Hepatic stellate cell (primary cell): ENCODE measurements at places on chromosomes 6 and 20.

GRCh38 chr6:134826889-134827737, 122.8 kb downstream of the ALDH8A1 start:
- peak; percentile 71 for DNase-seq

DNA sequence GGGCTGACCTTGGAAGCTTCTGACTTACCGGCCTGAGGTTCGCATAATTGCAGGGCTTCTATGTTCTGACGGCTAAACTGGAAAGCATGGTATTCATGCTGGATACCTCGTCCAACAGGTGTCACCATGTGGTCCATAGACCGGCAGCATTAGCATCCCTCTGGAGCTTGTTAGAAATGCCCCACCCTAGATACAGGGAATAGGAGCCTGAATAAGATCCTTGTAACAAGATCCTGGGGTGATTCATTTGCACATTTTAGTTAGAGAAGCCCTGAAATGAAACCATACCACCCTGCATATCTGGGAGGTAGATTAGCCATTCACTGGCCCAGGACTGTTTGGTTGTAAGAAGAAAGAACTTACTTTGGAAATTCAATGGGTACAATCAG, 77.7 kb downstream of the TMEM170B start:
- DNase-seq, result no peak

- no peak for DNase-seq
Measured at GRCh38 chr20:48832405-48832730, 4.6 kb upstream of the PREX1 start.

DNA sequence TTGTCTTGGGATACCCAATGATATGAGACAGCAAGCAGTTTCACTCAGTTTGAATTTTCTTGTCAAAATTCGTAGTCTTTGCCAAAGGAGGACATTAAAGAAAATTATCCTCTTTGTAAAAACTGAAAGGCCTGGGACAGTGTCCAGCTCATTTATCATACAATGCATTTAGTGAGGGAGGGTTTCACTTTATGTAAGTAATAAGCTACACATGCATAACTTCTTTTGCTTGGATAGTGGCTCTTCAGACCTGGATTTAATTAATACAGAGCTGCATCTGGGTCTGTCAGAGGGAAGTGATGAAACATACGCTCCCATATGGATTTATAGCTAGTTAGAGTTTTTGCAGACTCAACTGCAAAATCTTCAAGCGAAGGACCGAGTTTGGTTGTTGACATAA, 175.6 kb downstream of the PHACTR1 start:
- no peak for DNase-seq

GRCh38 chr6:2028457-2029038, 216.9 kb downstream of the GMDS start:
- no peak for DNase-seq

GRCh38 chr20:11041396-11041795, 367.6 kb upstream of the JAG1 start:
- no peak for DNase-seq

GRCh38 chr6:89184344-89184743, 32.8 kb downstream of the GABRR1 start:
- no peak for DNase-seq

DNA sequence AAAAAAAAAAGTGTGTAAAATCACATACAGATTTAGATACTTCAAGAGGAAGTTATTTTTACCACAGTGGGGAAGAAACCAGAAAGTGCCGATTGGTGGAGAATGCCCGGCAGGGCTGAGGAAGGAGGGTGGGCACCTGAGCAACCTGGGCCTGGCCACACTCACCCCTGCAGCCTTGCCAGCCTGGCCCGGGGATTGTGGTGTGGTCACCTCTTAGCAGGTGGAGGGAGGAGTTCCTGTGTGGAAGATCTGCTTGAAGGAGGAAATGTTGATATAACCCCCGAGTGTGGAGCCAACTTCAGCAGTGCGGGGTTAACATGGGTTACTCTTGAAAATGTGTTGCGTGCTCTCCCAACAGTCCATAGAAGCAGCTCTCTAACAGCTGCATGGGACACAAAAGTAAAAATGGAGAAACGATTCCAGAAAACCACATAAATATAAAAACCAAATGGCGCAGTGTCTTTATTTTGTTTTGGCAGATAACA, 14.7 kb downstream of the UST start:
- DNase-seq, result no peak

GRCh38 chr6:113719545-113719944, 137.6 kb upstream of the MARCKS start:
- peak; percentile 21 for DNase-seq

- peak; percentile 47 for DNase-seq
Measured at GRCh38 chr6:142374965-142375733, 73.3 kb downstream of the ADGRG6 start.

DNA sequence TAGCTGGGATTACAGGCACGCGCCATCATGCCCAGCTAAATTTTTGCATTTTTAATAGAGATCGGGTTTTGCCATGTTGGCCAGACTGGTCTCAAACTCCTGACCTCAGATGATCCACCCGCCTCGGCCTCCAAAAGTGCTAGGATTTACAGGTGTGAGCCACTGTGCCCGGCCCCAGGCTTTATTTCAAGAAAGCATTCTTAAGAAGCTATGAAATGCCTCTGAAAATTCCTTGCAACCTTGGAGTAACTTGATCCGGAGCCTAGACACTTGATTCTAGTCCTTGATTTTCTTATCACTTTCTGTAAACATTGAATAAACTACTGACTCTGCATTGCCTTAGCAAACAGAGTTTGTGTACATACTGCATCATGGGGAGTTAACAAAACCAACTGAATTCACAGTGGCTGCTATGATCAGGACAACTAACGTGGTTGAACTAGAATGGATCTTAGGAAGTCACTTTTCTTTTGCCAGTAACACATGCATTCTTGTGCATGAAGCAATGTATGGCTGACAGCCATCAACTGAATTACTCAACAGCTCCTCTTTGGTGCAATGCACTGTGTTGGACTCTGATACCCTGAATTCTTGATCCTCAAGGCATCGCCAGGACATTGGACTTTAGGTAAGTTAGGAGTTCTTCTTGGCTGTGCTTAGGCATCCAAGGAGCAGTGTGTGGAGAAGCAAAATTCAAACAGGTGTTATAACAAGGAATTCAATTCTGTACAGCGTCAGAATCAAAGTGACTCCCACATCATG, 102.8 kb upstream of the TMEM170B start:
- DNase-seq, result peak; percentile 43

DNA sequence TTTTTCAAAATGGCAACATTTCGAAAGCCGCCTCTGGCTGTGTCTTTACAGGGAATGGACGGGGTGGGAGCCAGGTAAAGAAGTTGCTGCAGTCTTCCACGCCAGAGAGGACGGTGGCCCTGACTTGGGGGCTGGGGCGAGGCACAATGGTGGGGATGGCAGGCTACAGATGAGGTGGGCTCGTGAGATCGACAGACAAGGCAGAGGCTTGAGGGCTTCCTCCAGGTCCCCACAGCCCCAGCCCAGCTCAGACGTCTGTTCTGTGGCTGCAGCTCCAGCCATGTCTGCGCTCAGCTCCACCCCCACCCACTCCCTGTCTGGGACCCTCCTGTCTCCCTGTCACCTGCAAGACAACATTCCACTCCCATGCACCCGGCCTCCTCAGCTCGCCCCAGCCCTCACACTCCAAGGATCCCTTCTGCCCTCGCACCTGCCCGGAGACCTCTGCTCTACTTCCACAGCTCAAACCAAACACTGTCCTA, 7.4 kb upstream of the C20orf144 start:
- no peak for DNase-seq

- no peak for DNase-seq
Measured at GRCh38 chr20:63942969-63943807, 13.0 kb downstream of the UCKL1 start.

GRCh38 chr6:34478796-34479195, 12.9 kb downstream of the PACSIN1 start:
- no peak for DNase-seq

- DNase-seq, result no peak
Measured at GRCh38 chr6:150777736-150778135, 87.8 kb upstream of the MTHFD1L start.

- peak; percentile 74 for DNase-seq
Measured at GRCh38 chr6:40936818-40937251, 102.2 kb downstream of the UNC5CL start.

GRCh38 chr20:34084227-34084923, 27.7 kb downstream of the EIF2S2 start:
- DNase-seq, result no peak

DNA sequence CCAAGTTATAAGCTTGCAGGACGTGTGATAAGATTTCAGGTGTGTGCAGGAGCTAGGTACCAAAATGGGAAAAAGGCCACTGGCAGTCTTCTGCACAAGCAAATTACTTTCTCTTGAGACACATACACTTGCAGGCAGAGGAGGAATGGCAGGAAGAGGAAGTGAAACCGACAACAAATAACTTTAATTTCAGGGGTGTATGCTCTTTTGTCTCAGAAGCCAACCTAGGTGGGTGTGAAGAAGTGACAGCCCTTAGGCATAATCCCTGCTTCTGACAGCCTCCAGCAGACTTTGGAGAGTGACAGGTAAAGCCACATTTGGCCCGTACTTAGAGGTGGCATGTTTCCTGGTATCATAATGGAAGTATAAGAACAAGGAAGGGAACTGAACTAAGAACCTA, 118.8 kb upstream of the TRAF3IP2 start:
- DNase-seq, result no peak

GRCh38 chr6:138692058-138692977, 81.3 kb upstream of the CCDC28A start:
- peak; percentile 88 for DNase-seq

GRCh38 chr20:2825761-2826160, 9.6 kb downstream of the TMEM239 start:
- no peak for DNase-seq

GRCh38 chr6:169035385-169036240, 218.0 kb downstream of the THBS2 start:
- DNase-seq, result peak; percentile 46

DNA sequence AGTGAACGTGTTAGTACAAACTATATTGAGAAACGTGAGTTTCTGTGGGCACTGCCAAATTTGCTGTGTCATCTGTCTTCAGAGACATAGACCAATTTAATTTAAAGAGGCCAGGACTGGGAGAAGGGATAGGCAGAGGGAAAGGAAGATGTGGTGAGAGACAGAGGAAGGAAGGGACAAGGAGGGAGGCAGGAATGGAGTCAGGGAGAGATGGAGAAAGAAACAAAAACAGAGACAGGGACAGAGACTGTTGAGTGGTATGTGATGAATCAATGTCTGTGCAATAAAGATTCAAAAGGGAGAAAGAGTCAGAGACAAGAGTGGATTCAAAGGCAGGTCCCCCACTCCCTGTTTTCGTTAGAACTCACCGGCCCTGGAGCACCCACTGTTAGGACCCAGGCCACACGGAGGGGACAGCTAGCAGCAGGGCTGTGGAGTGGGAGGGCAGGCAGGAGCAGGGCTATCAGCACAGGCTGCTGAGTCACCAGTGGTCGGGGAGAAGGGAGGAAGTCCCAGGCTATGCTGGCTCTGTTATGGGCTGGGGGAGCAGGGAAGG, 51.6 kb upstream of the CHD6 start:
- peak; percentile 10 for DNase-seq

- no peak for DNase-seq
Measured at GRCh38 chr20:48856130-48856529, 28.3 kb upstream of the PREX1 start.

- no peak for DNase-seq
Measured at GRCh38 chr6:161367472-161367871, 93.6 kb upstream of the AGPAT4 start.

GRCh38 chr6:7126754-7127153, 19.0 kb downstream of the RREB1 start:
- DNase-seq, result no peak

- no peak for DNase-seq
Measured at GRCh38 chr6:64860203-64860602, 846.8 kb downstream of the EYS start.
